ENCODE measurements at places on chromosomes 2 and 18. TPM values are rescaled to one million over a fixed set of nuclear protein-coding genes. Genes with fewer than 3 reads are reported as not detected.

DNA sequence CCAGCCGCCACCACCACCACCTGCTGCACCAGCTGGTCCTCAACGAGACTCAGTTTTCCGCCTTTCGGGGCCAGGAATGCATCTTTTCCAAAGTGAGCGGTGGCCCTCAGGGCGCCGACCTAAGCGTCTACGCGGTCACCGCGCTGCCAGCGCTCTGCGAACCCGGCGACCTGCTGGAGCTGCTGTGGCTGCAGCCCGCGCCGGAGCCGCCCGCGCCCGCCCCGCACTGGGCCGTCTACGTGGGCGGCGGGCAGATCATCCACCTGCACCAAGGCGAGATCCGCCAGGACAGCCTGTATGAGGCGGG lies 1.6 kb downstream of the LRATD1 start:
- no peak for DNase-seq

DNA sequence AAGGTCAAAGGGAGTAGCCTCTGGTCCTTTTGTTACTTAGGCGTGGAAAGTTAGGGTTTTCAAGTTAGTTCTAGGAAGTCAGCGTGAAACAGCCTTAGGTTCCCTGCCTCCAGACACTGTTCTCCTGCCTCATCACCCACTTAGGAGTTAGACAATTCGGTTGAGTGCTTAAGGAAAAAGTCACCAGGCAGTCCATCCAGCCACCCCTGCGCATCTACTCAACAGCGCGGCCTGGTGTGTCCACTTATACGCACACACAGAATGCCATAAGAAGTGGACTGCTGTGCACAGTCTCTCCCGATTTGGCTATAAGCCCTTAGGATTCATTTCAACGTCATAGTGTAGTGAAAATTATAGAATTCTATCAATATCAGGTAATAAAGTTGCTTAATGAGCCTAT lies 470.8 kb upstream of the TNP1 start:
- DNase-seq, result no peak

GRCh38 chr18:61535401-61535800 lies 202.2 kb downstream of the CDH20 start:
- DNase-seq, result no peak

GRCh38 chr2:173271825-173272224 lies 82.8 kb upstream of the CDCA7 start:
- DNase-seq, result no peak

- no peak for DNase-seq
Observed at GRCh38 chr2:174628528-174629169, 31.0 kb upstream of the WIPF1 start.

GRCh38 chr2:197435598-197436420 lies 981 bp upstream of the SF3B1 start:
- DNase-seq, result no peak

GRCh38 chr18:5425721-5426120 lies 118.1 kb downstream of the EPB41L3 start:
- DNase-seq, result no peak

MOCOS gene
- 0.22 TPM for total RNA-seq
